ENCODE measurements at places on chromosomes 16 and 17.

- DNase-seq, result no peak
These were observed 4.7 kb upstream of the MMP15 start for GRCh38 chr16:58020628-58021521.

DNA sequence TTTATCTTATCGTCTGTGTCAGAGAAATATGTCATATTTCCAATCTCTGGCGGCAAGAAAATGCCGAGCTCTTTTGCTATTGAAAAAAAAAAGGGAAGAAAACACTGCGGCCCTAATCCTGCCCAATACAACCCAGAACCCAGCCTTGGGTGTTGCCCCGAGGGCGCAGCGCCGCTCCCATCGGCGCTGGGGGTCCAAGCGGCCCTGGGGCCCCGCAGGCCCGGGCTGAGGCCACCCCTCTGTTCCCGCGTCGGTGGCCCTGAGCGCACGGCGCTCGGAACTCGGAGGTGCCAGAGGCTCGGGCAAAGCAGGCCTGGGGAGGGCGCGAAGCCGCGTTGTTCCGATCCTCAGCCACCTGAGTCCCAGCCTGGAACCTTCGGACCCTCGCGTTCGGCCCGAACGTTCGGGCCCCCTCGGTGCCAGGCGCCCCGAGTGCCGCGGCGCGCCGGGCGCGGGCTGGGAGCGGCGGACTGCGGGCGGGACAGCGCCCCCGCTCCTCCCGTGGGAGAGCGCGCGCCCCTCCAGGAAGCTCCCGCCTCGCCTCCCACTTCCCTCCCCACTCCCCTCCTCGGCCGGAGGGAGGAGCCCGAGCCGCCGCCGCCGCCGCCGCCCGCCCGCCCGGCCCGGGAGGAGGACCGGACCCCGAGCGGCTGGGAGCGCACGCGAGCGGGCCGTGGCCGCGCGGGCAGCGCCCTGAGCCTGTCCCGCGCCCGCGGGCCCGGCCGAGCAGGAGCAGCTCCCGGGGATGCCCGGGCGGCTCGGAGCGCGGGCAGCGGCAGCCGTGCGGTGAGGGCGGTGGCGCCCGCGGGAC lies at the start of gene CPNE2:
Gene CPNE2 (plus strand): TSS at position 609 of the 811 bp plus-strand sequence. CDS start 18,160 bp downstream, outside the sequence.
- no peak for DNase-seq

DNA sequence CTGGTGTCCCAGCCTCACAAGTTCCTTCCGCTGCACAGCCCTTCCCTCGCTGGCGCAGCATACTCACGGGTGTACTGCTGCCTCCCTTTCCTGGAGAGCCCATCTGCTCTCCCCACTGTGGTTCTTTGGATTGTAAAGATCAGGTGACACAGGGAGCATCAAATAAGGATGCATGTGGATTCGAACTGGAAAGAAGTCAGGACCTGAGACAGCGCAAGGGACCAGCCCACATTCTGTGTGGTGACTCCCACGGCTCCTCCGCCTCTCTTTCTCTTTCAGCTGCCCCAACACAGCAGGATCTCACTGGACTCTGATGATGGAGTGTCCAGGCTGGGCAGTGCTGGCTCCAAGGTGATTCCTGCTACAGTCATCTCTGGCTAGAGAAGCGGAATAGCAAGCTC lies 8.1 kb downstream of the LDAF1 start:
- DNase-seq, result no peak

GRCh38 chr17:67412032-67412431 lies 35.0 kb downstream of the PITPNC1 start:
- no peak for DNase-seq

DNA sequence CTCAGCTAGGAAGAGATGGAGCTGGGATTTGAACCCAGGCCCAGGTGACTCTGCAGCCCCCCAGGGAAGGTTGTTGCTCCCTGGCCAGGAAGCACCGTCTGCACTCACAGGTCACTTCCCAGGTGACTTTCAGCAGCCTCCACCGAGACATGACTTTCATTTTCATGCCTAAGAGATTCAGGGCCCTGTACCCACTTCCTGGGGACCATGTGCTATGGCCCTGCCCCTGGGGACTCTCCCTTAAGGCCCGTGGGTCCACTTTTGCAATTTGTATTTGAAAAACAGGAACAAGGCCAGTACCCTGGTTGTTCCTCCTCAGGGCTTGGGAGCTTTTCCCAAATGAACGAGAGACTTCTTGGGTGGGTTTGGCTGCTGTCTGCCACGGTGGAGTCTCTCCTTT lies 191.0 kb downstream of the IRF8 start:
- no peak for DNase-seq

- no peak for DNase-seq
These were observed 476.4 kb upstream of the CCL2 start for GRCh38 chr17:33778505-33779233.

DNA sequence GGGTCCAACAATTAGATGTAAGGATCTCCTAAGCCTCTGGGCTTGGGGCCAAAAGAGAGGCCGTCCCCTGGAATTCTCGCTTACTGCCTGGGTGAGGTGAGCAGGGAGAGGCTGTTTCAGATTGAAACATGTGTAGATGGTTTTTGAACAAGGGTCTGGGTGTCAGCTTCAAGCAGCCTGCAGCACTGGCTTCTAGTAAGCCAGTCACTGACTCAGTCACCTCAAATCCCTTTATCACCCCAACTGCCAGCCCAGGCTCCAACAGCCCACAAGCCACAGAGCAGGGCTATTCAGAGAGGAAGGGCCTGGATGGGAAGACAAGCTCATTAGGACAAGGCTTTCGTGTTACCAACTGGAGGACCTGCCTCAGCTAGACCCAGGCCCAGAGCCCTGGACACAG lies 180.2 kb downstream of the CCT6B start:
- DNase-seq, result no peak

DNA sequence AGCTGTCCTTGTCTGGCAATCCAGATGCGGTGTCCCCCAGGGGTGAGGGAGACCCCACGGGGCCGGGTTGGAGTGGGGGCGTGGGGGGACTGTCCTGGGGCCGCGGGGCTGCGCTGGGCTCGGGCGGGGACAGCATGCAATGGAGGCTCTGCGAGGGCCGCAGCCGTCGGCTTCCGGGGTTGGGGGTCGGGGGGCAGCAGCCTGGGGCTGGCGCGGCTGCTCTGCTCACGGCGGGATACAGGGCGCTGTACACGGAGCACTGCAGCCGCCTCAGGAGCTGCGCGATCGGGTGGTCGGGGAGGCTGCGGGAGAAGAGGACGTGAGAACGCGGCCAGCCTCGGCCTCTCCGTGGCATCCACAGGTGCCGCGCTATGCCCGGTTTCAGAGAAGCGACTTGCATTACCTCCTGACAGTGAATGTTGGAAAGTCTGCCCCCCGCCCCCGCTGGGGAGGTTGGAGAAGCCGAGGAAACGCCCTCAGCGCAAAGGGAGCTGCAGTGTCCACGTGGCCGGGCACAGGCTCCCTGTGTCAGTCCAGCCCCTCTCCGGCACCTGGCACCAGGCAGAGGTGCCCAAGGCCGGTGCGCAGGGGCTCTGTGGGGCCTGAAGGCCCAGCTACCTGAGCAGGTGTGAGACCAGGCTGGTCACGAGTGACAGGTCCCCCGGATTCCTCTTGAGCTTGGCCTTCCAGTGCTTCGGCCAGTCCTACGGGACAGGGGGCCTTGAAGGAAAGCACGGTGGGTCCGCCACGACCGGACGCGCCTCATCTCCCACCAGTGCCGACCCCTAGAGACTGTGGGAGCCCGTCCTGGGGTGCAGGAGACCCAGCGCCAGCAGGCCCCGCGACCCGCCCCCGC lies 9.4 kb upstream of the SPATA2L start:
- DNase-seq, result no peak

DNA sequence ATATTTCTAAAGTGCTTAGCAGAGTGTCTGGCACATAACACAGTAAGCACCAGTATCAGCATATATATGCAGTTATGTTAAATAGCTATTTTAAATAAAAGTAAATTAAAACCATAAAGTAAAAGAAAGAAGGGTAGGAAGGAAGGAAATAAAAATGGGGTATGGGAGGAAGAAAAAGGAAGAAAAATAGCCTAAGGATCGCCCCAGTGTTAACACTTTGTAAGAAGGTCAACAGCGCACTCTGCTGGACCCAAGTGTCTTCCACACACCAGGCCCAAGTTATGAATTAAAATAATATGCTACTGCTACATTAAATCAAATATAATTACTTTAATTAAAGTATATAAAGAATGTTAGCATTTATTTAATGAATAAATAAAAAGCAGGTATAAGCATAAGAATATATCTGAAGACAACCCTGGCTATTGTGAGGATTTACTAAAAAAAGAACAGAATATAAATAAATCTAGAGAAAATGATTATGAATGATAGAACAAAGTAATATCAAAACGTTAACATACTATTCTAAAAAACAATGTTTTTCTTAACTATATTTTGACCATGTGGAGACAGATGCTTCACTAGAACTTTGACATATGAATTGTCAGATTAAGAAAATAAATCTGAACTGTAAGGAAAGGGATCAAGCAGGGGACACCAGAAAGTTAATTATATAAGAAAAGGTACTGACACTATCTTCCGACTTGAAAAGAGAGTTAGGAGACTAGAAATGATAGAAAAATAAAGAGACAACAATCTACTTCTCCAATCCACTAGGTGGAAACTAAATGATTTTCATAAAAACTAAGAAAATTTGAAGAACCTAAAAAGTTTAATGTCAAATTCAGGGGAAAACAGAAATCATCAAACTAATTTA lies 25.9 kb downstream of the BRIP1 start:
- DNase-seq, result peak; percentile 8

DNA sequence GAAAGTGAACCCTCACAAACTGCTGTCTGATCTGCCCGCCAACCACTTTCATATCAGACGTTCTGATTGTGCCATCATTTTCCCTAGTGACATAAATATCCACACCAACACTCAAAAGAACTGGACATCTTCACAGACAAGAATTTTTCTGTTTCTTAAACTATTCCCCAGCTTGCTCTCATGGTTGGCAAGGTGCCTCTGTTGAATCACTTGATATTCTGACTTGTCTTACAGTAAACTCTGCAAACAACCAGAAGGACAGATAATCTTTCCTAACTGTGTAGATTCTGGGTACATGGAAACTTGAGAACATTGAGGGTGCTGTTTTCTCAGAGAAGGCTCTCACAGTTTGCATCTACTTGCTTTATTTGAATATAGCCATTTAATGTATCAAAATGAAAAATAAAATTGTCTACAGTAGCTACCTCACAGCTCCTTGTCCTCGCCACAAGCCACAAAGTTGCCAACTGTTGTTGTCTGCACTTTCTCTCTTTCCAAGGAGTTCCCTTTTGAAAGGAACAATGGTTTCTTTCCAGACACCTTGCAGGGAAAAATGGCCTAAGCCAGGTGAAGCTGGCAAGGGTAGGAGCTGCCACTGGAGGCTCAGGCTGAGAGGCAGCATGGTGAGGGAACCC lies 46.0 kb upstream of the ADAMTS18 start:
- no peak for DNase-seq

Measured in epithelial cell of prostate (primary cell).